ENCODE measurements at places on chromosomes 6 and 20.

GRCh38 chr6:66628917-66629316, 921.9 kb upstream of the EYS start:
- DNase-seq, result no peak

GRCh38 chr6:780706-781105, 87.8 kb upstream of the EXOC2 start:
- no peak for DNase-seq

GRCh38 chr6:65110031-65110430, 597.0 kb downstream of the EYS start:
- DNase-seq, result no peak

- no peak for DNase-seq
Measured at GRCh38 chr20:60250251-60250650, 292.0 kb downstream of the CDH26 start.

GRCh38 chr6:13432526-13433184, 54.7 kb downstream of the GFOD1 start:
- no peak for DNase-seq

GRCh38 chr6:11851387-11851786, 72.8 kb upstream of the ADTRP start:
- peak; percentile 71 for DNase-seq

- no peak for DNase-seq
Measured at GRCh38 chr20:37681384-37682112, 12.3 kb upstream of the CTNNBL1 start.

- DNase-seq, result no peak
Measured at GRCh38 chr6:155219299-155219698, 44.5 kb upstream of the CLDN20 start.

GRCh38 chr20:49768204-49769047, 44.2 kb upstream of the SLC9A8 start:
- peak; percentile 99 for DNase-seq

DNA sequence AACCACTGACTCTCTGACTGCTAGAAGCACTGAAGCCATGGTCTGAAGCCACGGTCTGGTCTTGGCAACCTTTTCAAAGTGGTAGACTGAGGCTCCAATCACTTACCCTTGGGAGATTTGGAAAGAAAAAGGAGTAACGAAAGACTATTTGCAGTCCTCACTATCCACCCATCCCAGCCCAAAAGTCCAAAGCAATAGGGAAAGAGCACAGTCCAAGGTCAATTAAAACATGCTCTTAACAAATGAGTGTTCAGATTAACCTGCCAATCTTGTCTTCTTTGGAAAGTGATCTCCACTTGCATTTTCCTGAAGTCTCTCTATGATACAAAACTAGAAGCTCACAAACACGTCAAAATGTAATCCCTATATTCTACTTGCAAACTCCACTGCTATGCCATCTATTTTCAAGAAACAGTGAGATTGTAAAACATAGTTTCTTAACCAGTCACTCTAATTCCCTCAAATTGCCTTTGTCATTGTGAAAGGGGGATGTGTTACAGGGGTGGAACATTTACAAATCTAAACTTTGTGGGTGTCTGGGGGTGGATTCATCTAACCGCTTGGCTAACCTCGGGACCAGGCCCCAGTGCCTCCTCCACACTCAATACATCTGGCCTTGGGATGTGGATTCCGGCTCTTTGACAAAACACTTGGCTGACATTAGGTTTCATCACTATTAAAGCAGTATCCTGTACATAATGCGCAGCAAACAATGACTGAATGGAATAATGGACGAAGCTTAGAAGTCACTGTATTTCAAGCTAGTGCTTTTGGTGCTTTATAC, 56.4 kb downstream of the B4GALT5 start:
- DNase-seq, result no peak

DNA sequence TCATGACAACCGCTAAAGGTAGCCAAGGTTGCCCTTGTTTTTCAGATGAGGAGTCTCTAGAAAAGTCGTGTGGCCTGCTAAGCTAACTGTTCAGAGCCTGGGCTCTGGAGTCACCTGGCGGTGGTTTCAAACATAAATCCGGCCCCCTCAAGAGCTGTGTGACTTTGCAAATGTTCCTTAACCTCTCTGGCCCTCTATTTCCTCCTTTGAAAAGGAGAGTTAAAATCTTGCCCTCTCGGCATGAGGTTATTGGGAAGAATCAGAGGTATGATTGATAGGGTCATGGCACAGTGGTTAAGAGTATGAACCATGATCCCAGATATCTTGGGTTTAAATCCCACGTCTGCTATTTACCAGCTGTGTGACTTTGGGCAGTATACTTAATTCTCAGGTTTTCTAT, 5.6 kb upstream of the LBP start:
- DNase-seq, result no peak

- DNase-seq, result no peak
Measured at GRCh38 chr6:126824226-126824625, 294.2 kb upstream of the RSPO3 start.

- DNase-seq, result no peak
Measured at GRCh38 chr6:17741507-17741906, 34.8 kb upstream of the NUP153 start.

DNA sequence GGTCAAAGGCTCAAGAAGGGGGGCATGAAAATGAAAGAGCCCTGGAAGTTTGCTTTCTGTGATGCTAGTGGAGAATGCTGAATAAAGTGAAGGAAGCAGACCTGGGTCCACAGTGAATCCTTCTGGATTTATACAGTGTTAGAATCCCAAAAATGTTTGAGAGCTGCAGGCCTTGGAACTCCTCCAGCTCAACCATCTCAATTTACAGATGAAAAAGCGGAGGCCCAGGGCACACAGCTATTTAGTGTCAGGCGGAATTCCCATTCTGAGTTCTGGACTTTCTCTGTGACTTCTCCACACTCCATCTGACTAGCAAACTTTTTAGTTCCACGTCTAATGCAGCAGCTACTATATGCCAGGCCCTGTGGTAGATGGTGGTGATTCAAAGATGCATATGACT, 1.5 kb upstream of the PRSS35 start:
- DNase-seq, result no peak

GRCh38 chr20:52631469-52631868, 340.7 kb upstream of the TSHZ2 start:
- no peak for DNase-seq

DNA sequence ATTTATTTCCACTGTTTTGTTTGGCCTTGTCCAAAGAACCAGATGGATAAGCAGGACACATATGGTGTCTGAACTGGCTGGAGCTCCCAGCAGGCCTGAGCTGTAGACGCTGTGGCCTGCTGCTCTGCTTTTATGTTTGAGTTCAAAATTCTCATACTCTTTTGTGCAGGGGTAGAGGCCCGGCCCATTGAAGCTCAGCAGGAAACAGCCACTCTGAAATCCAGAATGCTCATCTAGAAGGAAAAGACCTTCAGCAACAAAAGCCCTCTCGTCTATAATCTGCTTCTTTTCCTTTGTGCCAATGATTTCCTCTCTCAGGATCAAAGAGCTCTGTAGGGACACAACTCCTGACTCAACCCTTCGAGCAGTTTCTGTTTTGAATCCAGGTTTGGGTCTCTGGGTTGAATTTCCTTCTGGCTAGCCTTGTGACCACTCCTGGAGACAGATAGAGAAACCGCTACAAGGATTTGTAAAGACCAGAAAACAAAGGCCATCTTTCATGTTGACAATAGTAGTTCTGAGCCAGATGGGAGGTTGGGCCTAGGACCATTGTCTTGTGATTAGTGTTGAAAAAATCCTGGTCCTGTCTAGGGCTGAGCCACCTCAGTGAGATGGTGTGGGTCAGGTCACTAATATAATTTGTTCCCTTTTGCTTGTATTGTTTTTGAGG, 446.7 kb downstream of the BCKDHB start:
- no peak for DNase-seq

DNA sequence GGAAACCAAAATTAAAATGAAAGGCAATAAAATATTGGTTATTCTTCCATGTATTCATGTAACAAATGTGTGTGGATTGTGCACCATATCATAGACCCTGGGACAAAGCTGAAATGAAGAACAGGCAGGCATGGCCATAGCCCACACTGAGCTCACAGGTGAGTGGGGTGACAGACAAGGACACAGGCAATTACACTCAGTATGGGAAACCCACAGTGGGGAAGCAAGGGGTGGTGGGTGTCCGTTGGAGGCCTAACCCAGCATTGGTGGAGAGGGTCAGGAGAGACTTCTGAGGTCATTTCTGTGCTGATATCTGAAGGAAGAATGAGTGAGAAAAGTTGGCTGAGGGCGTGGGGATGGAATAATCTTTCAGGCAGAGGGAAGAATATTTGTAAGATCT, 47.6 kb upstream of the MAP3K4 start:
- no peak for DNase-seq

DNA sequence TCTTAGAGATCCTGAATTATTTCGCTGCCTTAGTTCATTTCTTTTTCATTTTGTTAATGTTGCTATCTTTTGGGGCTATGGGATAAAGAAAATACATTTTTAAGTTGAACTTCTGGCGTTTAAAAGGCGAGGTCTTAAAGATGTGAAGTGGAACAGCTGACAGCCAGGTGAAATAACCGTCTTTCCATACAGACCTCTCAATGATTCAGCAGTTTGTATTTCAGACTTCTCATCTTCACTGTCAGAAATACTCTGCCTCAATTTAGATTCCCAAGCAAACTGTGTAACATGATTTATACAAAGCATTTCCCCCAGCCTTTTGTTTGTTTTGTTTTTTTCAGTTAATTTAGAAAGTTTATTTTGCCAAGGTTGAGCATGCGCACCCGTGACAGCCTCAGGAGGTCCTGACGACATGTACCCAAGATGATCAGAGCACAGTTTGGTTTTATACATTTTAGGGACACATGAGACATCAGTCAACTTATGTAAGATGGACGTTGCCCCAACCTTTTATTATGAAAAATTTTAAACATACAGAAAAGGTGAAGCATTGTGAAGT, 40.0 kb downstream of the SLC9A8 start:
- DNase-seq, result no peak

DNA sequence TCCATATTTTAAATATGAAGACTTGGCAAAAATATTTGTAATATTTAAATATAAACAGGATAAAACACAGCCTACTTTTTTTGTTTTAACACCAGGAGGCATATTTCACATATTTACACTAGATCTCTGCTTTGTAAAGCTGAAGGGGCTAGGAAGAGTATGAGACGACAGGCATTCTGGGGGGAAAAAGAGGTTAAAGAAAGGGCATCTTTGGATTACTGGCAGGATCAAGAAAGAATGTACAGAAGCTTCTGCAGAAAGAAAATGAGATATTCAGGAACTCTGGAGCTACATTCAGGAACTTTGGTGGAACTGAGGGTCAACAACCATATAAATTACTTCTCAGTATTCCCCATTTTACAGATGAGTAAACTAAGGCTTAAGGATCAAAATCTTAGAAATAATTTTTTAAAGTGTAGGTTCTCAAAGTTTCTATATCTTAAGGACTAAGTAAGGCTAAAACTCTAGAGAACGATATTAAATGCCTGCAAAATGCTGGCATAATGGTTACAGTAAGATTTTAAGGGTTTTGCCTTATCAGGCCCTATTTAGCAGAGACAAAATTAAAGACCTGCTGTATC, 156.5 kb downstream of the CDK19 start:
- no peak for DNase-seq

Measured in PC-3 (cell line).